ENCODE measurements at places on chromosomes 12 and 14. TPM values are rescaled to one million over a fixed set of nuclear protein-coding genes. Genes with fewer than 3 reads are reported as not detected.

DNA sequence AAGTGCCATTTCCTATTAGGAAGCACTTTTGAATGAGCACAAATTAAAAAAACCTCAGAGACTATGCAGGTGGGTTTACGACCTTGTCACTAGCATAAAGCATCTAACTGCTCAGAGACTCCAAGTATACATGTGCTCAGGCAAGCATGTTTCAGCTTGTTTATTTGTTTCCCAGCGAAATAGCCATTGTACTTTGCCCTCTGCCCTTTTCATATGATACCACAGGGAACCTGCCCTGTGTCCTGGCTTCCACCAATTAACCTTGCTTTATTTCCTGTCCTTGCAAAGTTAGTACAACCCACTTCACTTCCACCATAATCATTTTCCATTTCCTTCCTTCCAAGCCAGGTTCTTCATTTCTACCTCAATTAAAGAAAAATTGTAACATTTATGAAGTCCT is 194.9 kb downstream of the DUSP6 start:
- H3K27ac ChIP-seq, result peak overlapping the region; percentile 69
- H3K4me1 ChIP-seq, result peaks cover 19% of the 10 kb centered on the region
- no peaks in the 10 kb centered on the region for H3K27me3 ChIP-seq
- H3K4me3 ChIP-seq, result no peak overlapping the region
- no peak for DNase-seq
- no peaks in the 10 kb centered on the region for H3K36me3 ChIP-seq

DNA sequence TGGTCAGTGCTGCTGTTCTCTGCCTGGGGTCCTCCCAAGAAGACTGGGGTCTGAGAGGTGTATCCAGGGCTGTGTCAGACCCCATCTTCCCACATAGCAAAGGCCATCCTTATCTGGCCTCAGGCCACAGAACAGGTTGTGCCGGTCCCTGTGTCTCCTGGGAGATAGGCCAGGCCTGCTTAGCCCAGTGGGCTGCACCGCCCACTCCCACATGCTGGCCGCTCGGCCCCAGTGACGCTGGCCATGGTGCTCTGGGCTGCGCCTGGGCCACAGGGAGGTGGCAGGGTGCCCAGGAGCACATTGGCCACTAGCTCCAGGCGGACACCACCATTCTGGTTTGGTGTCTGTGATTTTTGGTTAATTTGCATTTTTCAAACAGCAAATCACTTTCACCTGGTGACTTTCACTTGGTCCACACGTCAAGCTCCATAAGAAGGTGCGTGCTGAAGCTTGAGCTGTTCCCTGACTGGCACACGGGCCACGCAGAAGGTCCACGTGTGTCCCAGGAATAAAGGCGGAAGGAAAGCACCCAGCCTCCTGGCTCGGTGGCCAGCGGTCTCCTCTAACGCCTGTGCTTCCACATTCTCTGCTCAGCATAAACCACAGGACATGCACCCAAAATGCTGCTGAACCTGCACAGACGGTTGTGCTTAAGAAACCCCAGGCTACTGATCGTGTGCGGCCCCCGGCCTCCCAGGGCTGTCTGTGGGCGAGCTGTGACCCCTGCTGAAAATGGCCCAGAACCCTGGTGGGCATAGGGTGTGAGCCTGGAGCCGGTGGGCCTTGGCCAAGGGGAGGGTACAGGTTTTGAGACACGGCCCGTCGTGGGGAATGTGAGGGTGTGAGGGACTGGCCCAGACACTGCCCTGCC is 4.6 kb downstream of the FBRSL1 start:
- H3K36me3 ChIP-seq, result peaks cover 2% of the 10 kb centered on the region
- H3K4me1 ChIP-seq, result peaks cover 54% of the 10 kb centered on the region
- no peak for DNase-seq
- peak overlapping the region; percentile 8 for H3K27ac ChIP-seq

DNA sequence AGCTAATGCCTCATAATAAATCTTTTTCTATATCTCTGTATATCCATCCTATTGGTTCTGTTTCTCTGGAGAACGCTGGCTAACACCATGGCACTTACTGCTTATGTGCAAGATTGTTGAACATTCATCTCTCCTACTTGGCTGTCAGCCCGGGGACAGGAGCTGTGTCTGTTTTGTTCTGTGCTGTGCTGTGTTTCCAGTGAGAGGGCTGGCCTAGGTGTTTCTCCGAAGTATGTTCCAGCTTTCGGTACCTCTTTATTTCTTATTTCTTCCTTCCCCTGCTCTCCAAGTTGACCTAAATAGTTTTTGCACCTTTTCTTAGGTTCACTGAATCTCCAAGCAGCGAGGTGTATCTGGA is 18.8 kb upstream of the NR4A1 start:
- no peaks in the 10 kb centered on the region for H3K27me3 ChIP-seq
- peaks cover 40% of the 10 kb centered on the region for H3K4me1 ChIP-seq
- H3K4me3 ChIP-seq, result peak overlapping the region; percentile 70
- DNase-seq, result peak; percentile 30
- no peaks in the 10 kb centered on the region for H3K36me3 ChIP-seq

GRCh38 chr12:8045952-8046944 is 13.7 kb downstream of the FOXJ2 start:
- H3K36me3 ChIP-seq, result peaks cover 60% of the 10 kb centered on the region
- peaks cover 15% of the 10 kb centered on the region for H3K4me1 ChIP-seq
- no peak overlapping the region for H3K27ac ChIP-seq

- no peak overlapping the region for H3K27ac ChIP-seq
- no peak overlapping the region for H3K4me3 ChIP-seq
- H3K27me3 ChIP-seq, result no peaks in the 10 kb centered on the region
- H3K4me1 ChIP-seq, result peaks cover 12% of the 10 kb centered on the region
- no peaks in the 10 kb centered on the region for H3K36me3 ChIP-seq
These were observed 36.7 kb downstream of the TMEM116 start for GRCh38 chr12:111976291-111976690.

PPP1R1A gene
- total RNA-seq, result not detected

DAO gene
- not detected for total RNA-seq

Measured in activated CD4-positive, alpha-beta T cell treated with anti-CD3 and anti-CD28 coated beads for 36 hours (primary cell).